ENCODE measurements at places on chromosomes 3 and 15.

DNA sequence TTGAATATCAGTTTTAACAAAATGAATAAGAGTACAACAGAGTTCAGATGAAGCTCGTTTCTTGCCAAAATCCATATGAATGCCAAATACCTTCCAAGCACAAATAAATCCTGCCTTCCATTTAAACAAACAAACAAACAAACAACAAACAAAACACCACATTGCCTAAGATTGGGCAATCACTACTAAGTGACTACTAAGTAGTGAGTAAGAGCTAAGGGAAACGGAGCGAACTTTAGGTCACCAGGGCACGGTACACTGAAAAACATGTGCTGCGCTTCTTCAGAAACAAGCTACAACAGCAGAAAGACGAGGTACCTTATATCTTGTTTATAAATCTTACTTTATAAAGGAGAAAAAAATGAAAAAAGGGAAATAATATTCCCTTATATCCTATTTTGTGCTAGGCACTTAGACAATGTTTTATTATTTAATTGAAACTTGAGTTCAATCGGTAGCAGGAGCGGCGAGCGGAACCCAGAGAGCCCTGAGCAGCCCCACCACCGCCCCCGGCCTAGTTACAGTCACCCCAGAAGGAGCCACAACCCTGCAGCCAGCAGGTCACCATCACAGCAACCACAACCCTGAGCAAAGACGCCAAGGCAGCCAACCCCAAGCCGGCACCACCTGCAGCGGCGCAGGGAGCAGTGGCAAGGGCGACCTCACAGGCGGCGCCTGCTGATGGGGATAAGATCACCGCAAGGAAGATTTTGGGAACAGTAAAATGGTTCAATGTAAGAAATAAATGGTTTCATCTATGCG, 216.9 kb downstream of the ZBTB20 start:
- DNase-seq: no peak

GRCh38 chr3:160941885-160942494, 163.2 kb downstream of the B3GALNT1 start:
- peak; percentile 49 for DNase-seq

DNA sequence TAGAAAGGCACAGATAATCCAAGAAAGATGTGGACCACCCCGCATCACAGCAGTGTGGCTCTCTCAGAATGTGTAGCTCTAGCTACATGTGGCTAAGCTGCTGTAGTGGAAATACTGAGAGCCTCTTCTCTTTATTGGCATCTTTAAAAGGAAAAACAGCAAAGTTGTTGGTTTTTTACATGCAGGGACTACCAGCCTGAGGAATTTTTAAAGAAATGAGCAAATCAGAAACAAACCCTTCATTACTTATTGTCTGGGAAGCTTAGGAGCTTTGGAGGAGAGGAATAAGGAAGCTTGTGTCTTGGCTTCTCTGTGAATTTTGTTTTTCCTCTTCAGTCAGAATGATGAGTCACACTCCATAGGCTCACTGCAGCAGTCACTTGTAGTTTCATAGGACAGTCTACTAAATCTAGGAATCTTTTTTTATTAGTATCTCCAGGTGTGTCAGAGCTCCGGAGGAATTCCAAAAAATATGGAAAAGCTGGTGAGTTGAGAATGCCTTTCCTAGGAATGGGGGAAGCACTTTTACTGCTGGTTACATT, 27.5 kb downstream of the POLG start:
- no peak for DNase-seq

GRCh38 chr3:12884790-12885582, 43.6 kb upstream of the RPL32 start:
- DNase-seq: no peak

DNA sequence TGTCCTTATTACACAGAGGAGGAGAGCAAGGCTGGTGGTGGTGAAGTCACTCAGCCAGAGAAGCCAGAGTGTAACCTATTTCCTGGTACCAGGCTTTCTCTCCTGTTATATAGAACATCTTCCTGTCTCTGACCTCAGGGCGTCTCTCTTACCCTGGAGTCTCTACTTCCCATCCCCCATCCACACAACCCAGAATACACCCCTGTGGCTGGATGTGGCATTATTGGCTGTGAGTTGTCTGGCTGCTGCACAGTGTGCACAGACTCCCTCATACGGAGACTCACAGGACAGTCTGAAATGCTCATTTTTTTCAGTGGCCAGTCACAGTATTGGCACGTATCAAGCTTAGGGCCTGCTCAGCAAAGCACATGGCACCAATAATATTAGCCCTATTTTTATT, 8.6 kb downstream of the PODXL2 start:
- DNase-seq: no peak

- DNase-seq: no peak
Measured at GRCh38 chr3:3134750-3135448, 8.2 kb downstream of the TRNT1 start.

DNA sequence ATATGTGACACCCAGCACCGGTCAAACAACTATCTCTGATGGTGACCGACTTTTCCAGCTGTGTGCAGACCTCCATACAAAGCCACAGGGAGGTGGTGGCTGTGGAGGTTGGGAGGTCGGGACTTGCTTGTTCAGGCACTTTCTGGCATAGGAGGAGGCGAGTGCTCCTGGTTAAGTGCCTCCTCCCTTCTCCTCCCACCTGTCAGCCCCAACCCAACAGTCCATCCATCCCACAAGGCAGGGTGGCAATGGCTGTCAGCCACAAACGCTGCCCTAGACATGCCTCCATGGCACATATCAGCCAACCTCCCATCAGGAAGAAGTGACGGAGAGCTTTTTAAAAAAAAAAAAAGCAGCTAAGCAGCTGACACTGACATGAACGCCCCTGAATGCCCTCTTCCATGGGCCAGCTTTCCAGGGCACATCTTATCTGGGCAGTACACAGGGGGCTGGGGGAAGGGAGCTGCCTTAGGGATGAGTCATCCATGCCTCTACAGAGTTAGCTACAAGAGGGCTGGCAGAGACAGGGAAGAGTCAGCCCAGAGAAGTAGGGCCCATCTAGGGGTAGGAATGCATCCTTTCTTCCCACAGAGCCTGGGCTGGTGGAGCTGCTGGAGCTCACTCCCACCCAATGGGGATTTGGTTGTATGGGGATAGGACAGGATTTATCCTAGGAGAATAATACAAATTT, 41.2 kb downstream of the CCDC12 start:
- peak; percentile 87 for DNase-seq

DNA sequence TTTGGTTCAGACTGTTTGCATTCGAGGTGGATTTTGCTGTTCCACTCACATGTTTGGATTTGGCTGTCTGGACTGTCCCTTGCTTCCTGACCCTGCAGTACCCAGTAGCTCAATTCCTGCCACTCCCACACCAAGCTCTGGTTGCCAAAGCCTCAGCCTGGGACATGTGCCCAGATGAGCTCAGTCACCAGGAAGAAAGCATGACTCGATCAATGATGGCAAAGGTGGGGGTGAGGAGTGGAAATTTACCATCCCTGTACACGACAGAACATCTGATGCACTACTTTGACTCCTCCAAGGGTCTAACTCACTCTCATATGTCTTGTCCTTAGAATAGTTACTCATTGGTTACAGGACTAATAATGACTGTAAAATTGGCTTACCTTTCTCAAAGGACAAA, 45.2 kb downstream of the ZNF385D start:
- no peak for DNase-seq

GRCh38 chr3:111831840-111832239, 27.2 kb upstream of the PHLDB2 start:
- no peak for DNase-seq

- DNase-seq: no peak
Measured at GRCh38 chr3:47405820-47406761, 25.3 kb downstream of the PTPN23 start.

GRCh38 chr3:9803494-9803893, 6.6 kb upstream of the TTLL3 start:
- DNase-seq: no peak

DNA sequence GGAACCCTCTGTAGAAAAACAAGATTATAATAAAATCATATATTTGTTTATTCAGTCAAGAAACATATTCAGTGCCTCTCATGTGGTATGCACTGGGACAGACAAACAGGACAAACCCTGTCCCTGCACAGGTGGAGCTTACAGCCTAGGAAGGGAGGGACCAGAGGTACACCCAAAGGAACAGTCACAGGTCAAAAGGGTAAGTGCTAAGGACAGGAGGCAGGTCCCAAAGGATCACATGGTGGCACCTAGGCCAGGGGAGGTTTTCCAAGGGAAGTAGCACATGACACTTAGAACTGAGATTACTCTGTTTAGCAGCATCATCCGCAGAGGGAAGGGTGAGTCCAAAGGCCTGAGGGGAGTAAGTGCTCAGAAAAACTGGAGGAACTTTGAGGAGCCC, 254.4 kb upstream of the ARRDC4 start:
- DNase-seq: no peak

- no peak for DNase-seq
Measured at GRCh38 chr3:180417241-180417640, 184.7 kb upstream of the TTC14 start.

DNA sequence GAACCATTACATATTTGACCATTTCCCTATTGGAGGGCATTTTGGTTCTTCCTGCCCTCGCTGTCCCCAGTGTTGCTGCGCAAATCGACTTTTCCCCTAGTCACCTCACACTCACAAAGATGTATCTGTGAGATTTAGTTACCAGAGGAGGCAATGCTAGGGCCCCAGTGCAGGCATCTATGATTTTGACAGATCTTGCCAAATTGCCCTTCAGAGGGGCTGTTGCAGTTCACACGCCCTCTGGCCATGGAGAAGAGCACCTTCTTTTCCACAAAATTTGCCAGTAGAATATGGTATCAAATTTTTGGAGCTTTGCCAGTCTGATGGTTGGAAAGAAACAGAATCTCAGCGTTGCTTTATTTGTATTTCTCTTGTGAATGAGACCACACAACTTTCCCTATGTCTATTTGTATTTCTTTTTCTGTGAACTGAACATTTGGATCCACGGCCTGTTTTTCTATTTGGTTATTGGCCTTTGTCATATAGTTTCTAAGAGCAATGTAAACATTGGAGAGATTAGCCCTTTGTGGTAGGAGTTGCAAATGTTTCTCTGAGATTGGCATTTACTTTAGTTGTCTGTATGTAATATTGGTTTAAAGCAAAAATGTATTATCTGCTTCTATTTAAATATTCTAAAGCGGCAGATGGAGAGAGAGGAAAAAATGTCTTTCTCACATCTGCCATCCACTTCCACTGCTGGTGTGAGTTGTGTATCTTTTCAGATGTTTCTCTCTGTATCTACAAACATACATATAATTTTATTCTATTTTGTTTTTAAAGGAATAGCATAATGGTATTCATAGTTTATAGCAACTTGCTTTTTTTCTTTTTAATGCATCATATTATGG, 66.1 kb downstream of the DNASE1L3 start:
- no peak for DNase-seq

DNA sequence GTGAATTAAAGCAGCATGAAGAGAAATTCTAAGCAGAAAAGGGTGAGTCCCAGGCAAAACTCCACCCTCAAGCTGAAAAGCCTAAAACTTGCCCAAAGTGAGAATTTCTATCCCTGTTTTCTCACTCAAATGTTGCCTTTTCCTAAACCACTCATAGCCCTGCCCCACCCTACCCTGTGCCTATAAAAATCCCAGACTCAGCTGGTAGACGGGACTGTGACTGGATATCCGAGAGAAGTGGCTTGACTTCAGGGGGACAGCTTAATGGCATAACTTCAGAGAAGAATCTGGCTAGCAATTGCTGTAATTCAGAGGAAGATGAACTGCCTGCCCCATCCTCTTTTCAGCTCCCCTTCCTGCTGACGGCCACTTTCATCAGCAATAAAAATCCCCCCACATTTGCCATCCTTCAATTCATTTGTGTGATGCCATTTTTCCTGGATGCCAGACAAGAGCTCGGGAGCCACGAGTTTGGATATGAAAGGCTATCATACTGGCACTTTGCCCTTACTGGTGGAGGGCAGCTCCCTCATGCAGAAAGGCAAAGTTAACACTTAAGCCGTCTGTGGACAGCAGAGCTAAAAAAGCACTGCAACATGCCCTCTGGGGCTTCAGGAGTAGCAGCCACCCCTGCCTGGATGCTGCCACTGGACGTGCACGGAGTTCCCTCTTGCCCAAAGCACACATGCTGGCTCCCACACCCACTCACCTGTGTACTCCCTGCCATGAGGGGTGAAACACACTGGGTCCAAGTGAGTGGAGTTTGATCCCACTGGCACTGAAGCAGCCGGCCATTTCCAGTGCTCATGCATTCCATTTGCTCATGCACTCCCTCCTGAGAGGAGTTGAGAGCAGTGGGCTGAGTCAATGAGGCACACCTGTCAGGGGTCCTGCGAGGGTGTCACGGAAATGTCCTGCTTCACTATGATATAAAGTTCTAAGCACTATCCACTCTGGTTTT, 670.6 kb downstream of the PLOD2 start:
- DNase-seq: no peak
